ENCODE measurements at places on chromosomes 4 and X.

DNA sequence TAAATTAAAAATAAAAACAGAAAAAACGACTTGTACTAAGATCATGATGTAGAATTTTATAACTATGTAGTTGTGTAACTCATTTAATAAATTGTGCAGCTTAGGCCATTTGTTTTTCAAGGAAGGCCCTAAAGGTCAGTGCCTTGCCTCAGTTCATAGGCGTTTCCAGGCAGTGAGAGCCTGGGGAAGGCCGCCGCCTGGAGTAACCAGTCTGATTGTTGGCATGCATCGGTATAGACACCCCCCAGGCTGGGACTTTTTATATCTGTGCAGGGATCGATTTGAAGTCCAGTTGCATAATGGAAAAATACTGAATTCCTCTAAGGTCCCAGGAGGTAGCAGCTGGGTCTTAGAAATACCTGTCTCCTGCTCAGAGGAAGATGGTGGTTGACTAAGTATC lies 77.2 kb downstream of the TMEM131L start:
- DNase-seq: no peak

GRCh38 chr4:6769233-6769988 lies 13.1 kb upstream of the KIAA0232 start:
- no peak for DNase-seq

DNA sequence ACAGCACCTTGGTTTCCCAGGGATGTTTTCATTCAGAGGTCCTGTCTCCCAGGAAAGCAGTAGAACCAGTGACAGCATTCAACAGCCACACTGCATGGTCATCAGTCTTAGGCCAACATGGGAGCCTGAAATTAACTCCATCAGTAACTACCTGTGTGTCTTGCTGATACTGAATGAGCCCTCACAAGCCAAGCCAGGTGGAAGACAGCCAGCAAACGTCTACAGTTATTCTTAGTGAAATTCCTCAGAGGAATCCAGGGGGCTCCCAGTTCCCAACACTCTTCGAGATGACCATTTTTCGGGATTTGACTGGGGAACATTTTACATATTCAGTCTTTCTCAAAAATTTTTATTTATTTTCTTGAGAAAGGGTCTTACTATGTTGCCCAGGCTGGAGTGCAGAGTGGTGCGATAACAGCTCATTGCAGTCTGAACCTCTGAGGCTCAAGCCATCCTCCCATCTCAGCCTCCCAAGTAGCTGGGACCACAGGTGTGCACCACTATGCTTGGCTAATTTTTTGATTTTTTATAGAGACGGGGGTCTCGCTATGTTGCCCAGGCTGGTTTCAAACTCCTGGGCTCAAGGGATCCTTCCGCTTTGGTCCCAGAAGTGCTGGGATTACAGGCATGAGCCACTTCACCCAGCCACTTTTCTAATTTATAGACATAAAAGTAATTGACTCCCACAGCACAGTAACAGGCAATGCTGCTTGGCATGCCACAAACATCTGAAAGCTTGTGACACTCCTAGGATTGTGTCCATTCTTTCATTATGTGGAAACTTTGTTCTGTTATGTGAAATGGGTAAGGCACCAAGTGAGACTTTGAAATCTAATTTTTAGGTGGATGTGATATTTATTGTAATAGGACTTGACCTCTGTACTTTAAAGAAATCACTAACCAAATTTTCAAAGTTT lies 116.9 kb downstream of the SOWAHB start:
- no peak for DNase-seq

DNA sequence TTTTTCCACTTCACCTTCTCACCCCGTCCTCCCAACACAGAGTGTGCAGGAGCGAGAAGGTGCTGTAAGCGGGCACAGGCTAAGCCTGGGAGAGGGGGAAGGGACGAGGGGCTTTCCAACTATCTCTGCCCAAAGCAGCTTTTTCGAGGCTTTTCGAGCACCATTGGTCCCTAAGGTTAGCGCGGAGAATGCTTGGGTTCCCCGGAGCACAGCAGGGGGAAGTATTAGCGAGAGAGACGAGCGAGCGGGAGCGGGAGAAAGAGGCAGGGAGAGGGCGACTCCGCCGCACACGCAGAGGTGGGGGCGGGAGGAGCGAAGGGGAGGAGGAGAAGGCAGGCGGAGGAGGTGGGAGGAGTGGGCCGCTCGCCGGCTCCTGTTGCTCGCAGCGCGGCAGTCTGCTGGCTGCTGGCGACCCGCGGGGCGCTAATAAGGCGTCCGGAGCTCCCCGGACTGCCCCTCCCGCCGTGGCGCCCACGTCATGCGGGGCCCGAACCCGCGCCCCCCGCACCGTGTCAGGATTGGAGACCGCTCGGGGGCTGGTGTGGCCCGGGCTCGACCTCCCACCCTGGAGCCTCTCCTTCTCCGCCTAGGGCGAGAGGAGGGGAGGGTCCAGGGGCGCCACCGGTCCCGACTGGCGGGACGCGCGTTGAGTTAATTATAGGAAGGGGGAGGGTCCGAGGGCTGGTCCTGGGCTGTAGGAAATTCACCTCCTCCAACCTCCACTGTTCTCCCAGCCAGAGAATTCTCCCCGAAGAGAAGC lies at the start of gene ADAMTS3:
ADAMTS3 (minus strand) TSS at position 263 of the 760 bp plus-strand sequence. CDS start 459 bp downstream, outside the sequence.
- DNase-seq: no peak

- no peak for DNase-seq
These were observed 370.5 kb upstream of the FAT1 start for GRCh38 chr4:187094144-187094543.

DNA sequence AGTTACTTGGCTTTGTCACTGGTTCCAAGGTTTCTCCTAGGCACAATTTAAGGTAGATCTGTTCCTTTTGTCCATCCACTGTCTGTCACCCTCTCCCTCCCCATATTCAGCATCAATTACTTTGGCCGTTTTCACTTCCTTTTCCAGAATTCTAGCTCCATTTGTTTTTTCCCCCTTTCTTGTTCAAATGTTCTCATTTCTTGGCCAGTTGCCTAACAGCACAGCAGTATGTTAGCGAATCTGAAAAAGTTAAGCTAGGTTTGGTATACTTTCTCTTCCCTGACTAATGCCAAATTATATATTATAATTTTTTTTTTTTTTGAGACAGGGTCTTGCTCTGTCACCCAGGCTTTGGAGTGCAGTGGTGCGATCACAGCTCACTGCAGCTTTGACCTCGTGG lies 409.1 kb upstream of the TEX13C start:
- DNase-seq: no peak

DNA sequence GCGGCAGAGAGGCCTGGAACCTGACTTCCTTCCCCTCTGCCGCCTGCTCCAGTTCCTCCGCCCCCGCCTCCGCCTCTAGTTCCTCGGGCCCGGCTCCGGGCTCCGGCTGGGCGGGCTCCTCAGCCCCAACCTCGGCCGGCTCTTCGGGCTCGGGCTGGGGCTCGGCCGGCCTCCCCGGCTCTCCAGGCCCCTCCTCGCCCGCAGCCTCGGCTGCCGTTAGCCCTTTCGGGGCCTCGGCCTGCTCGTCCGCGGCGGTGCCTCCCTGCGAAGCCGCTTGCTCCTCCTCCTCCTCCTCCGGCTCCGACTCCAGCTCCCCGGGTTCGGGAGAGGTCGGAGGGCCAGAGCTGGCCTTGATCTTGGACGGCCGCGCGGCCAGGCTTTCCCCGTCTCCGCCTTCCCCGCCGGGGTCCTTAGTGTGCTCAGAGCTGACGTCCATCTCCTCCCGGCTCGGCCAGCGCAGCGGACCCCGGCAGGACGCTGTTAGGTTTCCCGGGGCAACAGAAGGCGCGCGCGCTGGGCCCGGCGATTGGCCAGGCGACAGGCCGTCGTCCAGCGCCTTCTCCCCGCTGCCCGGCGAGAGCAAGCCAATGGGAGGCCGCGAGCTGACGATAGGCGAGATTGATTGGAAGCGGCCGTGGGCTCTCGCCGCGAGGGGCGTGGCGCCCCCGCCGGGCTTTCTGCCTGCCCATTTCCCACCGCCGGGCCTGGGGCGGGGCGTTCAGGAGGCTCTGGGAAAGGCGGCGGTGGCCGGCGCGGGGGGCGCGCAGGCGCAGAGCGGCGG lies 479 bp upstream of the TADA2B start:
- DNase-seq: peak; percentile 96

DNA sequence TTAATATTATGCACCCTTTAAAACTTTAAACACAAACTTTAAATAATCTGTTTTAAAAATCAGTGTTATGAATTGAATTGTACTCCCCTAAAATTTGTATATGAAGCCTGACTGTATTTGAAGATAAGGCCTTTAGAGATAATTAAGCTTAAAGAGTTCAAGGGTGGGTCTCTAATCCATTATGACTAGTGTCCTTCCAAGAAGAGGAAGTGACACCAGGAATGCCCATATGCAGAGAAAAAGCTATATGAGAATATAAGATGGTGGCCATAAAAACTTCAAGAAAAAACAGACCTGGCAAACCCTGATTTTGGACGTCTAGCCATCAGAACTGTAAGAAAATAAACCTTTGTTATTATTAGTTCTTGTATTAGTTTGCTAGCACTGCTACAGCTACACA lies 29.0 kb downstream of the UGT2A2 start:
- DNase-seq: no peak

DNA sequence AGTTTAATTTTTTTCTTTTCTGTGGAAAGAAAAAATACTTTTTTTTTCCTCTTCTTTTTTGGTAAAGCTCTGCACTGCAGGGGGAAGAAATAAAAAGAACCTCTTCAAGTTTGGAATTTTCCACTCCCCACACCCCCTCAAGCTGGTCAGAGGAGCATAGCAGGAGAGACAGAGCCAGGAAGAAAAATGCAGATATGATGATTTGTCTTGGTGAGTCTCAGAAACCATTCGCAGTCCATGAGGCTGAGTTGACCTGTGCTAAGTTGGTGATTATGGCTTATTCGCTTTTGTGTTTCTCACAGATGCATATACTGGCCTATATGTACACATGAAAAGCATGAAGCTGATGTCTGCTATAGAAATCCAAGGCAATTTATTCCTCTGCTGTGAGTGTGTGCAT lies 205.9 kb downstream of the LDB2 start:
- DNase-seq: no peak

GRCh38 chr4:116217781-116218180 lies 867.6 kb downstream of the TRAM1L1 start:
- no peak for DNase-seq

DNA sequence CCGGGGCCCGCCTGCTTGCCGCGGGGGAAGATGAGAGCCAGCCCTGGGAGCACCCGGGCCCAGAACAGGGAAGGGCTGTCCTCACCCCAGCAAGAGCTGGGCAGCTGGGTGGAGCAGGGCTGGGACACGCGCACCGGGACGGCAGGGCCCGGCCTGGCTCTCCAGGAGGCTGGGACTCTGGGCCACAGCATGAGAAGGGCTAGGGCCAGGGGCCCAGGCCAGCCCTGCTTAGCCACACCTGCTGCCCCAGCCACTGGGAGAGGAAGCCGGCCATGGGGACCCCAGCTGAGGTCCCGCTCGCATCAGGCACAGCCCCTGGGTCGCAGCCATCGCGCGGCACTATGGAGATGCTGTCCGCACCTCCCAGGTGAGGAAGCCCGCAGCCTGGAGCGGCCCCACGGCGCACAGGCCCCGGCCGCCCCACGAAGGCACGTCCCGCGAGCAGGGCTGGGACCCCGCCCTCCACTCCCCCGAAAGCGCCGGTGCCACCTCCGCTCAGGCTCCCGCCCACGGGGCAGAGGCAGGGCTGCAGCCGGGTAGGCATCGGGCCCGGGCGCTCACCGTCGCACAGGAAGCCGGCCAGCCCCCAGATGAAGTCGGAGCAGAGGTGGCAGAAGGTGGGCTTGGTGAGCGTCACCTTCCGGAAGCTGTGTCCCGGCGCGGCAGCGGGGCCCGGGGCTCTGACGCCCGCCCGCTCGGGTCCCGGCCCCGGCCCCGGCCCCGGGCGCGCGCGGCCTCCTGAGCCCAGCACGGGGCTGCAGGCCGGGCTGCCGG lies 531 bp downstream of the DGKQ start:
- DNase-seq: no peak

DNA sequence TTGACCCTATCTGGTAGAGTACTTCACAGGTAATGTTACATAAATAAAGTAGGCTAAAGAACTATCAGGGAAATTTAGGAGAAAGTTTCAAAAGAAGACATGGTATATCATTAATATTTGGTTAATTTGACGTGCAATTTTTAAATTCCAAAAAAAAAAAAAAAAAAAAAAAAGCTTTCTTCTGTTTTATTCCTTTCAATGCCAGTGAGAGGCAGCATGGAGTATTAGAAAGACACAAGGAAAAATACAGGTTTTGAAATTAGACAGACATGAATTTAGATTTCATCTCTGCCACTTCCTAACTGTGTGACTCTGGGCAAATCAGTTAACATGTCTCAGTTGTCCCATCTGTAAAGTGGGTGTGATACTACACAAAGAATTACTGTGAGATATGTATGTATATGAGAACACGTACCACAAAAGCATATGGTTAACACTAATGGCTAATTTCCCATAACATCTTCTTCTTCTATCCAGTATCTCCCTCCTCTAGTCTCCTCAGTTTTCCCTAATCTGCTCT lies 132.5 kb downstream of the GPC3 start:
- DNase-seq: no peak
